ENCODE measurements at places on chromosomes 4 and X. TPM values are rescaled to one million over a fixed set of nuclear protein-coding genes. Genes with fewer than 3 reads are reported as not detected.

RS1 gene
- total RNA-seq: not detected

PFKFB1 gene
- total RNA-seq: 1.9 TPM

SH3BP2 gene
- 116 TPM for total RNA-seq

TNIP3 gene
- not detected for total RNA-seq

SPINK2 gene
- not detected for total RNA-seq

CABS1 gene
- not detected for total RNA-seq

CSN3 gene
- not detected for total RNA-seq

P2RY10 gene
- 1.1 TPM for total RNA-seq

ZCCHC12 gene
- total RNA-seq: not detected

TMSB15C gene
- 0.25 TPM for total RNA-seq

TMEM271 gene
- 0.40 TPM for total RNA-seq

BANK1 gene
- total RNA-seq: 0.34 TPM

GRCh38 chrX:122445466-122445865, 738.6 kb upstream of the GRIA3 start:
- no peak for DNase-seq
- H3K27ac ChIP-seq: no peak overlapping the region
- H3K4me1 ChIP-seq: no peaks in the 10 kb centered on the region

DNA sequence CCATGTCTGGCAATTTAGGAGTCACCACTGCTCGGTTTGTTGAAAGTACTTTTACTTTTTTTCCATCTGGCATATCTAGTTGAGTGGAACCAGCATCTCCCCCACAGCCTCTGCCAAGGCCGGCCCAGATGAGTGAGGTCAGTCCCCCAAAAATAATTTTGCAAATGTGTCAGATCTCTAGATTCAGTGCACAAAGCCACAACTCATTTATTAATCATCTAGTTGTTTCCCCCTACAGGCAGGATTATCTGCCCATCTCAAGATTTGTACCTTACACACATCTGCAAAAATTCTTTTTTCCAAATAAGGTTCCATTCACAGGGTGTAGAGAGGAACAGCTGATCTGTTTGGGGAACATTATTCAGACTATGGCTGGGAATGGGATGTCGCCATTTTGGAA, 174.0 kb upstream of the MXRA5 start:
- DNase-seq: no peak
- no peaks in the 10 kb centered on the region for H3K36me3 ChIP-seq
- no peak overlapping the region for H3K27ac ChIP-seq
- H3K27me3 ChIP-seq: no peaks in the 10 kb centered on the region

DNA sequence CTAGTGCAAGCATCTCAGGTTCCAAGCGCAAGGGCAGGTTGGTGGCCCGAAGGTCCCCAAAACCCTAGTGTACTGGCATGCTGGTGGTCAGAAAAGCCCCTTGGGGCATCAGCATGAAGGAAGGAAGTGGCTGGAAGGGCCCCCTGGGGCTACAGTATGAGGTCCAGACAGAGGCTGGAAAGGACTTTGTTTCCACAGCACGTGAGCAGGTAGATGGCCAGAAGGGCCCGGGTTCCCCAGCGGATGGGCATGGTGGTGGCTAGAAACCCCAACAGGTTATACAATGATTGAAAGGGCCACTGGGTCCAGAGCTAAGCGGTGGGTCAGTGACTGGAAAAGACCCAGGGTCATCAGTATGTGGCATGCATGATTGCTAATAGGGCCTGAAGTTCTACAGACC, 34.7 kb upstream of the DCAF8L1 start:
- DNase-seq: no peak
- H3K4me3 ChIP-seq: no peak overlapping the region
- H3K36me3 ChIP-seq: no peaks in the 10 kb centered on the region
- no peaks in the 10 kb centered on the region for H3K4me1 ChIP-seq

- no peaks in the 10 kb centered on the region for H3K36me3 ChIP-seq
- no peak overlapping the region for H3K27ac ChIP-seq
- no peak for DNase-seq
- no peaks in the 10 kb centered on the region for H3K27me3 ChIP-seq
- H3K4me1 ChIP-seq: no peaks in the 10 kb centered on the region
Measured at GRCh38 chr4:115883847-115884246, 770.4 kb upstream of the NDST4 start.

- DNase-seq: no peak
- H3K36me3 ChIP-seq: no peaks in the 10 kb centered on the region
- H3K27ac ChIP-seq: no peak overlapping the region
Measured at GRCh38 chr4:8118035-8118434, 40.6 kb downstream of the ABLIM2 start.

DNA sequence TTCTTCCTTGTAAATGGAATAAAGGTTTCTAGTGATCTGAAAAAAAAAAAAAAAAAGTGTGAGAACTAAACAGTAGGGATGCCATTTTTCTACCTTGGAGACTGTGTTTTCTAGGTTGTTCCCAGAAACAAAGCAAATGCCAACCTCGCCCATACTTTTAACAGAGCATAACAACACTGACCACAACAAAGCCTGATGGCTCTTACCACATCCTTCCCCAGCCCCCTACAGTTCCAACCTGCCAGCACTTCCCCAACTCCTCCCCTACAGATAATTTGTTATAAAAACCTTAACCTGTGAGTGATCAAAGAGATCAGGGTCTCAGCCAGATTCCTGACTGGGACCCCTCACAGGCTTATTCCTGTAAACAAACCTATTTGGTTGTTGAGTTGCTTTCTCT, 940.0 kb downstream of the SH3BGRL start:
- H3K36me3 ChIP-seq: no peaks in the 10 kb centered on the region
- no peak for DNase-seq
- H3K4me1 ChIP-seq: no peaks in the 10 kb centered on the region
- no peak overlapping the region for H3K4me3 ChIP-seq
- H3K27me3 ChIP-seq: no peaks in the 10 kb centered on the region

DNA sequence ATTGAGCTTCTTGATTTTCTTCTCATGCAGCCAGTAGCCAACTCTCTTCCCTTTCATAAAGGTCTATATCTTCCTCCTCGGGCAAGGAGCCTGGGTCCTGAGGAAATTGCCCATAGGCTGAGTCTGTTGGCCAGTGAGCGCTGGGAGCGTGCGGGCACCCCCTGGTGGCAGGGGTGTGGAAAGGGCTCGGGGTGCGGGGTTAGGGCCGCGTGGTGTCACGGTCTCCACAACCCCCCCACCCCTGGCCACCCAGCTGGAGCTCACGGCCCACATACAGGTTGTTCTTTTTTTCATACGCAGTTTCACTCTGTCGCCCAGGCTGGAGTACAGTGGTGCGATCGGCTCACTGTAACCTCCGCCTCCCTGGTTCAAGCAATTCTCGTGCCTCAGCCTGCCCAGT, 13.1 kb downstream of the RBM10 start:
- no peak for DNase-seq
- no peaks in the 10 kb centered on the region for H3K27me3 ChIP-seq

GRCh38 chrX:10045327-10046000, 78.3 kb downstream of the CLDN34 start:
- H3K27me3 ChIP-seq: no peaks in the 10 kb centered on the region
- H3K4me1 ChIP-seq: peaks cover 57% of the 10 kb centered on the region
- no peaks in the 10 kb centered on the region for H3K36me3 ChIP-seq
- DNase-seq: no peak
- H3K4me3 ChIP-seq: no peak overlapping the region

GRCh38 chr4:91258326-91258725, 1045.4 kb upstream of the GRID2 start:
- no peaks in the 10 kb centered on the region for H3K4me1 ChIP-seq
- H3K27ac ChIP-seq: no peak overlapping the region
- no peaks in the 10 kb centered on the region for H3K27me3 ChIP-seq
- H3K36me3 ChIP-seq: no peaks in the 10 kb centered on the region
- no peak for DNase-seq
- no peak overlapping the region for H3K4me3 ChIP-seq

- H3K4me1 ChIP-seq: no peaks in the 10 kb centered on the region
- no peaks in the 10 kb centered on the region for H3K27me3 ChIP-seq
- no peaks in the 10 kb centered on the region for H3K36me3 ChIP-seq
- no peak overlapping the region for H3K4me3 ChIP-seq
Measured at GRCh38 chr4:27666943-27667342, 806.3 kb downstream of the STIM2 start.

DNA sequence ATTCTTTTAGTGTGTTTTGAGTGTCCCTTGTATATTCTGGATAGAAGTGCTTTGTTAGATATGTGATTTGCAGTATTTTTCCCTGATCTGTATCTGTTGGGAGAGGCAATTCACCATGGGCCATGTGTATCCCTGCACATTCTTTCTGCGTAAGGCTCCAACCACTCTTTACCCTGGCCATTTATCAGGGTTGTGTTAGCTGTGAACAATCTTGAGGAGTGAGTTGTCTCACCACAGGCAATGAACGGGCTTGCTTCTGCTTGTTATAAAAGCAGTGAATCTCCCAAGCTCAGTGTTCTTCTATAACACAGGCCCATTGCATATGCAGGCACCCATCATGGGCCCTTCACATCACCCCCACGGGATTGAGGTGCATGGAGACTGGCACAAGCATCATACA, 18.9 kb upstream of the SMIM10 start:
- H3K4me1 ChIP-seq: no peaks in the 10 kb centered on the region
- no peaks in the 10 kb centered on the region for H3K36me3 ChIP-seq

GRCh38 chr4:32254216-32254615, 1534.0 kb downstream of the PCDH7 start:
- no peaks in the 10 kb centered on the region for H3K36me3 ChIP-seq
- no peak for DNase-seq
- no peaks in the 10 kb centered on the region for H3K4me1 ChIP-seq
- no peaks in the 10 kb centered on the region for H3K27me3 ChIP-seq

Data from suprapubic skin (tissue), 4 donors.